T47D (cell line): ENCODE measurements at places on chromosomes 6 and 20.

DNA sequence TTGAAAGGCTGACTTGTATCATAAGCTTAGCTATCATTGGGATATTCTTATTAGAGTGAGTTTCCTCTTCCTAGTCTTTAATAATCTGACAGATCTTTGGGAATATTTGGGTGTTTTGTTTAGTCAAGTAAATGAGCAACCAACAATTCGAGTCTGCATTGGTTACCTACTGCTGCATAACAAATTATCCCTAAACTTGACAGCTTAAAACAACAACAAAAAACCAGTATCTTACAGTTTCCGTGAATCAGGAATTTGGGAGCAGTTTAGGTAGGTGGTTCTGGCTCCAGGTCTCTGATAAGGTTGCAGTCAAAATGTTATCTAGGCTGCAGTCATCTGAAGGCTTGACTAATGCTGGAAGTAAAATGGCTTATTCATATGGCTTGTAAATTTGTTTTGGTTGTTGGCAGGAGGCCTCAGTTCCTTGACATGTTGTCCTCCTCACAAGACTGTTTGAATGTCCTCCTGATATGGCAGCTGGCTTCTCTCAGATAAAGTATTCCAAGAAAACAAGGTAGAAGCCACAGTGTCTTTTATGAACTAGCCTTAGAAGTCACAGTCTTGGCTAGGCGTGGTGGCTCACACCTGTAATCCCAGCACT, 7.2 kb downstream of the GTF3C6 start:
- no peak for DNase-seq

- no peak for DNase-seq
These were observed 169.7 kb upstream of the TFAP2D start for GRCh38 chr6:50543666-50544065.

DNA sequence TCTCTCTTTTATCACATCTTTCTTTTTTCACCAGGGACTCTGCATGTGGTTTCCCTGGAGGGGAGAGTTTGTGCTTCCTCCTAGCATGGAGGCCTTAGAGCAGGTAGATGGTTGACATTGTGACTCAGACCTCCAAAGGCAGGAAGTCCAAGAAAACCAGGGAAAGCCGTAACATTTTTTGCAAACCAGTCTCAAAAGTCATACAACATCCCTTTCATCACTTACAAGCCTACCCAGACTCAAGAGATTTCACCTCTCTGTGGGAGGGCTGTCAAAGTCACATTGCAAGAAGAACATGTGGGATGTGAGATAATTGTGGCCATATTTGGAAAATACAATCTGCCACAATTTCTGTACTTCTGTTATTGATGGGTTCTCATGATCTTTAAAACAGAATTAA, 46.2 kb downstream of the SNRNP48 start:
- DNase-seq = no peak

- DNase-seq = no peak
These were observed 48.7 kb downstream of the UST start for GRCh38 chr6:148795563-148795962.

DNA sequence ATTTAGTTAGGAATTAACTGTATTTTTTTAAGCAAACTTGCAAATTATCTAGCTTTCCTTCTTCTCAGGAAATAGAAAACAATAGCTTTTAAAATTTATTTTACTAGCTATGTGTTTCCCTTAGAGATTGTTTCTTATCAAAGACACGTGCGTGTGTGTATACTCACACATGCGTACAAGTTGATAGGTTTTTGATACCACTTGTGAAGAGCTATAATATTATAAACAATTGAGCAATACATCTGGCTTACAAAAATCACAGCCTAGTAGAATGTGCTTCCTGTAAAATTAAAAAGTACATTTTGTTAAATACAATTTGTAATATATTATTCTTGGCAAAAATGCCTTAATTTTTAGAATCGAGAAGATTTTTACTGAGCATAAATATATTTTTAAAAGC, 33.9 kb downstream of the COL12A1 start:
- DNase-seq = no peak

DNA sequence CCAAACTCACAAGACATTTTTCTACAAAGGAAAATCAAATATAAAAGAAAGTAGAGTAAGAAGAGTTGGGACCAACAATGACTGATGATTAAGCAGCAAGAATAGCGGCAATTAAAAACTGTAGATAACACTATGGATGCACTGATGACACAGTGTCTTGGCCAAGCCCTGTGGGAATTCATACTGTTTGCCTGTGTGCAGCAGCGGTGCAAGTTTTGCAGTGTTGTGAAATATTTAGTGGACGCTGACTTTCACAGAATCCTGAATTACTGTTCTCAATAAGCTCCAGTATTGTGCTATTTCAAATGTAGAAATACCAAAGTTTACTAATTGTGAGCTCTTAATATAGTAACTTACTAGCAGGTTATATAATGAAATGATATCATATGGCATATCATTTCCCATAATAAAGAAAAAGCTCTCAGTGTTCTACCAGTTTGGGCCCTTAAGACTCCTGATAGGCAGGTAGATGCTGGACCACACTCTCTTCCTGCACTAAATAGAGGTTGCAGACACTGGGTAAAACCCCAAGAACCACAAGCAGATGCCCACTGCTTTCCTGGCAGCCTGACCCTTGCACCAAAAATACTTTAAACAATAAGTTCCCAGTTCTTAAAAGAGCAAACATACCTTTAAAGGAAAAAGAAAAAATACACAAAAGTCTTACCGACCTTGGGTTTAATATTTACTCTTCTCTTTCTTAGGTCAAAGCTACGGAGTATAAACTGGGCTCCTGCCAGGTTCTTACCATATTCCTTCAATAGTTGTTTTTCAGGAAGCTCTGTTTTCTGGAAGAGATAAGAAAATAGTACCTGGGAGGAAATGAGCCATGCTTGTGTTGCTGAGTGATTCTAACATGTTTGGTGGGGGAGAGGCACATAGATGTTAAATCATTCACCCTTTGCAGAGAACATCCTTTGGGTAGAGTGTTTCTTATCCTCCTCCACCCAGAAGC, 41.6 kb downstream of the ANKEF1 start:
- no peak for DNase-seq
